ENCODE measurements at places on chromosomes 7 and 10.
A peak's percentile ranks its signal among the peaks of the same experiment; 100 is the strongest.

DNA sequence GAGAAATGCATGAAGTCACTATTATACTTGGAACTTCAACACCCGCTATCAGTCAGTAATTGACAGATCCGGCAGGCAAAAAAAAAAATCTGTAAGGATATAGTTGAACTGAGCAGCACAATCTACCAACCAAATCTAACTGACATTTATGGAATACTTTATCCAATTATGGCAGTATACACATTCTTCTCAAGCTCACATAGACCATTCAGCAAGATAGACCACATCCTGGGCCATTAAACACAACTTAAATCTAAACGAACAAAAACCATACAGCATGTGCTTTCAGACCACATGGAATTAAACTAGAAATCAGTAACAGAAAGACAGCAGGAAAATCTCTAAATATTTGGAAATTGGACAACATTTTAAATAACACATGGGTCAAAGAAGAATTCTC is 112.7 kb downstream of the MPP7 start:
- DNase-seq: no peak

- DNase-seq: no peak
Measured at GRCh38 chr10:7547206-7547605, 119.6 kb downstream of the ITIH5 start.

- DNase-seq: no peak
Measured at GRCh38 chr10:118610577-118610976, 15.1 kb upstream of the PRLHR start.

DNA sequence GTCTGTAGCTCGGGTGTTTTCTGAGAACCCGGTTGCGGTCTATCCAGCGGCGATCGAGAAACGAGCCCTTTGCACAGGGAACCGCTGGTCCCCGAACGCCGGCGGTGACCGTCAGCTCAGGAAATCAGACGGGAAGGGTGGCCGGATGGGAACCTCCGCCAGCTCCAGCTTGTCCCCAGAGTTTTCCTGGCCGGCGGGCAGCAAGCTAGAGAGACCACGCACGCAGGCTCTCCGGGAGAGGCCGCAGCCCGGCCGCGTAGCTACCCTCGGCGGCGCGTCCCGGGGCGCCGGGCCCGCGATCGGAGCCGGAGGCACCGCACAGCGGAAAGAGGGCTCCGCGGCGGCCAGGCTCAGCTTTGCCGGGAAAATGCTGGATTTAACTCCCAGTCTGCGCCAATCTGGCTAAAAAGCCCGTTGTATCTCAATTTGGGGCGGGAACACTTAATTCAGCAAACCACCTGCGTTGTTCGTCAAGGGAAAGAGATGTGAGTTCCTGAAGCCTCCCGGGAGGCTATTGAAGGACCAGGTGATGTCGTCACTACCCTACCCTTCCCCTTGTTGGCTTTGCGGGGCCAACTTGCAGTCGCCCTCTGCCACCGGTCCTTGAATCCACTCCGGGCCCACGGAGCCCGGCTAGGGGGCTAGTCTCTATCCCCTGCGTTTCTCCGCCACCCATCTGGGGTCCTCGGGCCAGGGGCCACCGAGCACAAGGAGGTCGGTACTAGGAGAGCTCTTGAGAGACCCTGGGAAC is 859 bp upstream of the CH25H start:
- DNase-seq: no peak

DNA sequence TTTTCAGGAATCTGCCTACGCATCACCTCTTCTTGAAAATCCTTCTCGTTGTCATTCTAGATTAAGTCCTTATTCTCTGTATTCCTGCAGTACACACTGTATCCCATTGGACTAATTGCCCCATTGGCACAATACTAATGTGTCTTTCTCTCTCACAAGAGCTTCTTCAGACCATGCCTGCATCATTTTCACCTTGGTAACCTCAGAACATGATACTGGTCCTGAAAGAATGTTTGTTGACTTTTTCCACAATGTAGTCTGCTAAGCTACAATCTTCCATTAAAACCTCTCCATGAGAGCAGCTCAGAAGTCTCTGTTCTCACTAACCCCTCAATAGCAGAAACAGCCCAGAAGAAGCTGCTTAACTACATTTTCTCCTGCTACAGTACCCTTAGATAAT is 270.7 kb downstream of the PCDH15 start:
- no peak for DNase-seq

GRCh38 chr10:67783606-67784294 is 54.2 kb downstream of the DNAJC12 start:
- peak; percentile 70 for DNase-seq

DNA sequence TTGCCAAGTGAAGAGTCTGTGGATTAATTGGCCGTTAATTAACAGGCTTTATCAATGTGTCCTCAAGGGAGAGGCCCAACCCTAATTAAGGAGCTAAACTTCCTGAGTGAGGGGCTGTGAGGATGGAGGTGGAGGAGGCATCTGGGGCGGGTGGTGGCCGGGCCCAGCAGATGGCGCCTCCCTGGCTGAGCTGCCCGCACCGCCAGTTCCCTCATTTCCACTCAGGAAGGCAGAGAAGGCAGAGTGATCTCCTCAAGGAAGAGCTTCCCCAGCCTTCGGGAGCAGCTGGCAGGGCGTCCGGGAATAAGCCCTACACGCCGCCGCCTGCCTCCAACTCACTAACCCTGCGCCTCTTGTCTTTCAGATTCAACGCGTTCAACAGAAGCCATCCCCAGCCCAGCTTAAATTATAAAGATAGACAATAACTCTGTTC is 112.2 kb downstream of the CYTH3 start:
- DNase-seq: no peak

DNA sequence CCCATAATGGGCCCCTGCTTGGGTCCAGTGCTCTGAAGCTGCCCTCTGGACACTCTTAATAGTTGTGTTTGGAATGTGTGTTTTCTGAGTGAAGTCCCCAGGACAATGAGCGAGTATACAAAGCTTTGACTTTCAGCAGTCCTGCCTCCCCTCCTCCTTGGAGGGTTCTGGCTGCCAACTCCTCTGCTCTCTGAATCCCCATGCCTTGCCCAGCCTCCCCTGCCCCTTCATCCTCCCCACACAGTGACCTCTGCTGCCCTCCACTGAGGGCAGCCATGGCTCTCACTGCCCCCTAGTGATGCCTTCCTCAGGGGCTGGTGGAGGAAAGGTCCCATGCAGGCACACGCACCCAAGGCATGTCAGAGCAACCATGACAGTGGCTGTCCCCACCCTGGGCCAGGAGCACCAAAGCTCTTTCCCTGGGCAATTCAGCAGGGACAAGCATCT is 40.9 kb downstream of the FRMPD2 start:
- DNase-seq: no peak

DNA sequence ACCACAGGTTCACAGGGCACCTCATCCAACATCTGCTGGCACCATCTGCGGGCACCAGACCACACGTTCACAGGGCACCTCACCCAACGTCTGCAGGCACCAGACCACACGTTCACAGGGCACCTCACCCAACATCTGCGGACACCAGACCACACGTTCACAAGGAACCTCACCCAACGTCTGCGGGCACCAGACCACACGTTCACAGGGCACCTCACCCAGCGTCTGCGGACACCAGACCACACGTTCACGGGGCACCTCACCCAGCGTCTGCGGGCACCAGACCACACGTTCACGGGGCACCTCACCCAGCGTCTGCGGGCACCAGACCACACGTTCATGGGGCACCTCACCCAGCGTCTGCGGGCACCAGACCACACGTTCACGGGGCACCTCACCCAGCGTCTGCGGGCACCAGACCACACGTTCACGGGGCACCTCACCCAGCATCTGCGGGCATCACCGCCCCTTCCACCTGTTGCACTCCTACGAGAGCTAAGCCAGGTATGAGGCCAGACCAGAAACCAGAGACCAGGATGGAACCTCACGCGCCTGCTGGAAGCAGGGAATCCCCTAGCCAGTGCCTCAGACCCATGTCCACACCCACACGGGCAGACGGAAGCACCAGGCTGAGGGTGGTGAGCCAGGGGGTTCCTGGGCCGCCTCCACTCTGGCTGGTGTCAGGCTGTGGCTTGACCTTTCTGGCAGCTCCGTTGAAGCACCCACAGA is 182.8 kb downstream of the MAD1L1 start:
- no peak for DNase-seq

- peak; percentile 57 for DNase-seq
Measured at GRCh38 chr7:143248761-143249354, 14.4 kb upstream of the GSTK1 start.

DNA sequence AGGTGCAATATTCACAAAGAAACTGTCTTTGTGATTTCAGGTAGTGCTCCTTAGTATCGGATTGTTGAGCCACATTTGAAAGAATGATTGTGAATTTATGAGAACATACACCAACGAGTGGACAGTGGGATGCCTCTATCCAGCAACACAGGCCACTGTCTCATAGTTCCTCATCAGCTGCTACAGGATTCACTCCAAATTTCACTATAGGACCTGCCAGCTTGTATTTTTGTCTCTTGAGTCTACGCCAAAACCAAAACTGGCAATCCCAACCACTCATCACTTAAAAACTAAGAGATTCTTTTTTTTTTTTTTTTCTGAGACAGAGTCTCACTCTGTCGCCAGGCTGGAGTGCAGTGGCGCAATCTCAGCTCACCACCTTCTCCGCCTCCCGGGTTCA is 964.5 kb downstream of the CNTNAP2 start:
- DNase-seq: no peak

DNA sequence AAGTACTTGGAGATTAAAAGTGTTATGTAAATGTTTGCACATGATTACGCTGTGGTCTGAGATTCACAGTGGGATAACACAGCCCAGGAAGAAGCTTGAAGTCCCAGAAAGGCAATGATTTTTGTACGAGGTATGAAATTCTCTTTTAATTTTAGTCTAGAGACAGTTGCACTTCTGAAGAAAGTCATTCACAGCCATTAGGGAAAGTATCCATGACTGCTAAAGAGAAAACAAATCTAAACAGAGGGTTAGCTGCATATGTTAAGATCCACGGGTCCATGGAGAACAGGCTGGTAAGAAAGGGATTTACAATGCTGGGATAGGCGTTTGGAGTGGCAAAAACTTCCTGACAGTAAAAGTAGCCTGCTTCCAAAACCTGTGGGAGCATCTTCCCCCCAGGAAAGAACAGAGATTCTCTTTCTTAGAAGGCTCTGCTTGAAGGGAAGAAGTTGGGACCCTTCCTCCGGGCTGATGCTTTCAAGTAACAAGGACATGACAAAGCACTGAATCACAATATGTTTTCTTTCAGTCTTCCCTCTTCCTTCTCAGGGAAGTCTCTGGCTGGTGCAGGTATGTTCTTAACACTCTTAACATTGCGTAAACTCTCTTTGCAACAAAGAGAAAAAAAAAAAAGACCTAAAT is 220.8 kb upstream of the CELF2 start:
- DNase-seq: no peak

DNA sequence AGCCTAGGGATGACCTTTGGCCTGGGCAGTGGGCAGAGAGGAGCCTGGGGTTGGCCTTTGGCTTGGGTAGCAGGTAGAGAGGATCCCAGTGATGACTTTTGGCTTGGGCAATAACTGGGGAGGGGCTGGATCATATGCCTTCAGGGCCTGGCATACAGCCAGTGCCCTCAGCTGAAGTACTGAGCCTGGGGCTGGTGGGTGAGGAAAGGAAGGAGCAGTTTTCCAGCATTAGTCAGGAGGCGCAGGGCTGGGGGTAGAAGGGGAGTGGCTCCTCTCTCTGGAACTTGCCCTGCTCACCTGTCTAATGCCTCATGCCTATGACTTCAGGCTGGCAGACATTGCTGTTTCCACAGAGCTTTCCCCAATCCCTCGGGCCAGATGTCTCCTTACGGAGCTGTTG is 15.2 kb upstream of the COMTD1 start:
- no peak for DNase-seq

GRCh38 chr7:30427296-30428070 is 51.1 kb downstream of the NOD1 start:
- peak; percentile 34 for DNase-seq

- DNase-seq: peak; percentile 49
Measured at GRCh38 chr10:55495555-55495954, 694.5 kb upstream of the PCDH15 start.

- DNase-seq: no peak
Measured at GRCh38 chr10:76918106-76918505, 719.5 kb downstream of the KCNMA1 start.

DNA sequence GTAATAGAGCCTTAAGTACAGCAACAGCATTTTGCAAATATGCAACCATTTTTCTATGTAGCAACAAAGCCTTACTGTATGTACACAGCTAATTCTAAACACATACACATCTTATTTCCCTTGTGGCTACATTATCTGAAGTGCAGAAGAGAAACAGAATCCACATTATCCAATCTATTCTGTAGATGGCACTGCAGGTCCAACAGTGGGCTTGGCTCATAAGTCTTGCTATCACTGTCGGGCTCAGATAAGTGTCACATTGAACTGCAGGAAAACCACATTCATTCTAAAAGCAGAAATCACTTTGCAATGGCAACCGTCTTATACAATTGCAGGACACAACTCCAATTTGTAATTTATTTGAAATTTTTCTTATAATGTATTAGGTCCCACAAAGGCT is 109.8 kb upstream of the NOBOX start:
- DNase-seq: peak; percentile 11

- no peak for DNase-seq
Measured at GRCh38 chr10:35213699-35214098, 87.1 kb downstream of the CREM start.

- DNase-seq: no peak
Measured at GRCh38 chr10:87085537-87085936, 9.1 kb downstream of the GLUD1 start.

DNA sequence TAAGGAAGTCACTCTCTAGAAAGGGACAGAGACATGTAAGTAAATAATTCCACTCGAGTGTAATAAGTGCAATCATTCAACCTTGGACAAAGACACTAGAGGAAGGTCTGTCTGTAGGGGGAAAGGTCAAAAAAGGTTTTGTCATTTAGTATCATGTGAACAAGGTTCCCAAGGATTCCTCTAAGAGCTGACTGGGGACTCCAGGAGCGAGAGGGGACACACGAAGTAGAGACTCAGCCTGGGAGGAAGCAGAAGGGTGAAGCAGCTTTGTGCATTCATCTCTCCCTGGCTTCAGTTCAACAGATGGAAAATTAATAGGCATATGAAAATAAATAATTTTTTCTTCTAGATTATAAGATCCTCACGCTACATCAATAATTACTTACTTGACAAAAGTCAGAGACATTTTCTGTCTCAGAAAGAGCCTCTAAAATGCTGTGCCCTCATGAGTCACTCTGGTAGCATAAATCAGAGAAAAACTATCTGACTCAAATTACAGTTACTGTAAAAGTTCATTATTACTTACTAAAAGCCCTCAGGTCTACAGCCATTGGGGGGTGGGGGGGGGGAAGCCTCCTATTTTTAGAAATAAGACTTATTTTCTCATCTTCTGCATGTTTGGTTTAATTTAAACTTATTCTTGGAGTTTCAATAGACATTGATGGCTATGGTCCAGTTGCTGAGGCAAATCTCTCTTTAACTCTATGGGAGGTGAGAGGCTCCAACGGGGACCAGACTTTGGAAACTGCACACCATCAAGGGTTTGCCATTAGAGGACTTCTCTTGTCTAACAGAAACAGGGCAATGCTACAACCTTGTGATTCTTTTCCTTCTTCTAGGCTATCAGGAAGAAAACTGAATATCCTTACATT is 275.1 kb upstream of the KLF14 start:
- DNase-seq: peak; percentile 35

GRCh38 chr10:100750291-100751210 is 5.2 kb downstream of the PAX2 start:
- DNase-seq: no peak

Measured in inflammatory macrophage treated with lipopolysaccharide for 4 hours (primary cell).